ENCODE measurements at places on chromosomes 2 and 18.

- no peak for DNase-seq
Measured at GRCh38 chr2:142052220-142052863, 78.5 kb downstream of the LRP1B start.

GRCh38 chr2:215430528-215431187 is 5.2 kb downstream of the FN1 start:
- no peak for DNase-seq

DNA sequence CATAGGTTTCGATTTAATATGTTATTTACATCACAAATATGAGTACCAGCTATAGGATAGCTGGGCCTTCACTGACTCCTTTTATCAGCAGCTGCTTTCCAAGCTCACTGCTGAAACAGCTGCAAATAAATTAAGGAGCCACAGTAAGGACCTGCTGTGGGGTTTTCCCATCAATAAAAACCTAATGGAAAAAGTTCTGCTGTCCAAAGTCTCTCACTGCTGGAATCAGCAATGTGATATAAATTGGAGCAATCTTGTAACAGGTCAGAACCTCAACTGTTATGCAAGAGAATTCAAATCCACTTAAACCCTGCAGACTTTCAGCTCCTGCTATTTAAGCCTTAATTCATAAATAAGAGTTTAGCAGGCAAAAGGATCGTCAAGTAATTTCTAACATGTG is 61.3 kb downstream of the NEB start:
- DNase-seq = no peak

GRCh38 chr2:1739961-1740715 is 4.2 kb downstream of the PXDN start:
- DNase-seq = no peak

GRCh38 chr2:120592084-120592483 is 143.6 kb upstream of the GLI2 start:
- DNase-seq = no peak

GRCh38 chr18:54672846-54673475 is 81.9 kb downstream of the DYNAP start:
- no peak for DNase-seq

All from esophagus squamous epithelium (tissue), 5 donors.